Endodermal cell (in vitro differentiated cells): ENCODE measurements at places on chromosomes 2 and 18.

GRCh38 chr2:191262436-191262835 lies 17.2 kb downstream of the MYO1B start:
- DNase-seq = no peak

GRCh38 chr2:146992057-146992456 lies 852.8 kb upstream of the ACVR2A start:
- no peak for DNase-seq

- DNase-seq = peak; percentile 22
Observed at GRCh38 chr2:235762832-235763598, 269.2 kb downstream of the AGAP1 start.

GRCh38 chr18:38081516-38081915 lies 515.9 kb upstream of the CELF4 start:
- DNase-seq = no peak

- DNase-seq = peak; percentile 79
Observed at GRCh38 chr2:219457784-219458369, 23.2 kb downstream of the SPEG start.

GRCh38 chr18:50797142-50797541 lies 22.7 kb downstream of the MRO start:
- no peak for DNase-seq

GRCh38 chr2:156385242-156385641 lies 50.9 kb upstream of the GPD2 start:
- peak; percentile 11 for DNase-seq

DNA sequence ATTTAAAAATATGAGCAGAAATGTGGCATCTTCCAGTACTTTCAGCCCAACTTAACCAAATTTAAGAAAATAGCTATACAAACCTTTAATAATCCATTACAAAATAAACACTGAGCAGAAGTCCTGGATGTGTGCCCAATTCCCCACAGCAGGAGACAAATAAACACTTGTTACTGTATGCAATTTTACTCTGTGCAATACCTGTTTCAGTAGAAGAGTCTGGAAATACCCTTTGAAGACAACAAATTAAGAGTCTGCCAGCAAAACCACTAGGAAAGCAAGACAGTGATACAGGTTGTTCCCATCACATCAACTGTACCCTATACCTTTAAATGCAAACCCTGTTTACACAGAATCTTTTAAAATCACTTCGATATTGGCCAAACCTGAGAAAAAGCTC lies 41.4 kb upstream of the RNU4ATAC start:
- no peak for DNase-seq

GRCh38 chr2:102086150-102086872 lies 56.2 kb upstream of the IL1R1 start:
- DNase-seq = no peak

DNA sequence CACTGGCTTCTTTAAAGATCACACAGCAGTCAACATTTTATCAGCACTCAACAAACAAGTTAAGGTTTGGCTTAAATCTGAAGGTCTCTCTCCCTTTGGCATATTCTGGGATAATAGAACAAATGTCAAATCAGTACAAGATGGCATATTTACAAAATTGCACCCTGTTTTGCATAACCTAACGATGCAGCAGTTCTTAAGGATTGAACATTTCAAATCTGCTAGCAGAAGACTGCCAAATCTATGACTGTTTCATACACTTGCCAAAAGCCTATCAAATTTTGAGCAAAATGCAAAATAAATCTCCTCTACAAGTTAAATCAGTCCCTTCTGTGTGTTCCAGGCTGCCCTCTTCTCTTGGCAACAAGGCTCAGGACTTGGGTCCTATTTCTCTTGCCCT lies 73.6 kb downstream of the DPP4 start:
- no peak for DNase-seq

GRCh38 chr2:109129921-109130722 lies 1.1 kb downstream of the SH3RF3 start:
- DNase-seq = peak; percentile 66

- no peak for DNase-seq
Observed at GRCh38 chr18:64017870-64018269, 48.0 kb downstream of the SERPINB8 start.

GRCh38 chr18:51543658-51544155 lies 346.2 kb upstream of the MEX3C start:
- DNase-seq = no peak

DNA sequence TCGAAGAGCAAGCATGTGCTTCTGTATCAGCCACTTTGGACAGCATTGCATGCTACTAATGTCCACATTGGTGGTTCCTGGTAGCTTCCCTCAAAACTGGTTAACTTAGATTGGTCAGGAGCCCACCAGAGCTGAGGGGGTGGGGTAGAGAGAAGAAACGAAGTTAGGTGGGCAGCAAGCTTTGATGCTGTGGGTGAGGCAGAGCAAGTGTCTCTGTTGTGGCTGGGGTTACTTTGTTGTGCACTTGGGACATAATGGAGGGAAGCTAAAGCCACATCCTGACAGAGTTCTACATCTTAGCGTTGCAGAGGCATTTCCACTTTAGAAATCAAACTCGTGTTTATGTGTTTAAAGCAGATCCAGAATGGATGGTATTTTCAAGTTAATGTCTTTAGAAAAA lies 82.7 kb downstream of the FAM168B start:
- DNase-seq = peak; percentile 11

DNA sequence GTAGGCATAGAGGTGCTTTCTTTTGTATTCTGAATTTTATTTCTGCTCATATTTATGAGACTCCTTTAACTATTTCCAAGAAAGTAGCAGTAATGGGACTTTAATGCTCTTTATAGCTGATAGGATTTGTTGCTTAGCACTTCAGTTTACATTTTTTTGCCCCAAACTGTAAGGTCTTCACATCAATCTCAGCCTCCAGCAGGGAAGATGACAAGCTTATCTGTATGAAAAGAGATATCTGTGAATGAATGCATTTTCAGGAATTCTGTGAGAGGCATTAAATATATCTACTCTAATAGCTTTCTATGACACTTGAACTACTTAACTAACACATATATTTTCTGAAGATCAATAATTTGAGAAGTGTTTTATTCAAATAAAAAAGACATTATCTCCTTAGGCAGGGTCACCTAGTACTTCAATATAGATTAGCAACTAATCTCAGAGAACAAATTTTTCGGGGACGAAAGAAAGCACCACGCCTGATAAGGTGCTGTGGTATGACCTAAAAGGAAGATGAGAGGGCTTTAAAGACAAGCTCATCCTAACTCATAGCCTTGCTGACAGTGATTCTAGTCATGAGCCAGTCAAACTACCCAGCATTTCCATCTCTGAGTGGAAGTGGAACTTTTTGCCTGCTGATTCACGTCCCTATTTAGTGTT lies 766.1 kb upstream of the CNTNAP5 start:
- DNase-seq = no peak

DNA sequence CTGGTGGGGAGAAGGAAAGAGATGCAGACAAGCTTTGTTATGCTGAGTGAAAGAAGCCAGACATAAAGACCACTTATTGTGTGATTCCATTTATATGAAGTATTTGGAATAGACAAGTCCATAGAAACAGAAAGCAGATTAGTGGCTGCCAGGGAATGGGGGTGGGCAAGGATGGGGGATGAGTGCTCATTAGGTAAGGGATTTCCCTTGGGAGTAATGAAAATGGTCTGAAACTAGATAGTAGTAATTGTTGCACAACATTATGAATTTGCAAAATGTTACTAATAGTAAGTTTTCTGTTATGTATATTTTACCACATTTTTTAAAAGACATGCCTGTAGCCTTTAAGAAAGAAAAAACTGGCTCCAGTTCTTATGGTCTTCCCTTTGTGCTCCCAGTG lies 154.9 kb downstream of the LNPK start:
- DNase-seq = no peak

DNA sequence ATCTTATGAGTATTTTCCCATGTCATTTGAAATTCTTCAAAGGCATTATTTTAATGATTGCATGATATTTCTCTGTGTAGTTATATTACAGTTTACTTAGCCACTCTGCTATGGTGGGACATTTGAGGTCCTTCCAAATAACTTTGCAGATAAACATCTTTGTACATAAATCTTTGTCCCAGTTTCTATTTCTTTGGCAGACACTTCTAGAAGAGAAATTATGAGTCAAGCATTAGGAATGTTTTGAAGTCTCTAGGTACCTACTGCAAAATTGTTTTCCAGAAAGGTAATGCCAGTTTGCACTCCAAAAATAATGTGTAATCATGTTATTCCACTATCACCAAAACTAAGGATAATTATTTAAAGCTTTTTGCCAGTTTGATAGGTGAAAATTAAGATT lies 149.7 kb downstream of the EN1 start:
- no peak for DNase-seq

DNA sequence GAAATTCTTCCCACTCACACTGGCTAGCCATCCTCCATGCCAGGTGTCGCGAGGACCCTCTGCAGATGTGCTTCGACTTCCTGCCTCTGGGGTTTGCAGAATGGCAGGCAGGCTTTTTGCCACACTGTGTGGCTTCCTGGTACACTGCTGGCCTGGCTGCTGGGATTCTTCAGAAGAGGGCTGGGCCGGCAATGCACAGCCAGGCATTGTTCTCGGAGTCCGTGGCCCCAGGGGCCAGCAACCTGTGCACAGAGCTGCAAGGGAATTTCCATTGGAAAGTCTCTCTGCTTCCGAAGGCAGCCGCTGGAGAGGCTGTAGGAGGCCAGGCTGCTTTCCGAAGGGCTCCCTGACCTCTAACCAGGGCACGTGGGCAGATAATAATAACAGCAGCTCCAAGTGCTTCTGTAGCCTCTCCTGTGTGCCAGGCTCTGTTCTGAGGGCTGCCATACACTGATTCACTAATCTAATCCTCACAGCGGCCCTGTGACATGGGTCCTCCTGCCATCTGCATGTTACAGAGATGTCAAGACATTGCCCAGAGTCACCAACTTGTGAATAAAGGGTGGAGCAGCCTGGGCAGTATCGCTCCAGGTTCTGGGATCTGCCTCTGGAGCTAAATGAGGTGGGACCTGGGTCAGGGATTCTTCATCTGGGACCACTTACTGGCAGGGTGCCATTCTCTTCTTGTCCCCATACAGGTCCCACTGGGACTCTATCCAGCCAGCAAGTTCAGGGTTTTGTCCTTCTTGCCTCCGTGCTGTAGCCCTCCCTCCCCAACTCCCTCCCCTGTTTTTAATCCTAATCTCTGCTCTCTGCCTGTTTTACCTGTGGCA lies 5.0 kb downstream of the LDLRAD4 start:
- no peak for DNase-seq

DNA sequence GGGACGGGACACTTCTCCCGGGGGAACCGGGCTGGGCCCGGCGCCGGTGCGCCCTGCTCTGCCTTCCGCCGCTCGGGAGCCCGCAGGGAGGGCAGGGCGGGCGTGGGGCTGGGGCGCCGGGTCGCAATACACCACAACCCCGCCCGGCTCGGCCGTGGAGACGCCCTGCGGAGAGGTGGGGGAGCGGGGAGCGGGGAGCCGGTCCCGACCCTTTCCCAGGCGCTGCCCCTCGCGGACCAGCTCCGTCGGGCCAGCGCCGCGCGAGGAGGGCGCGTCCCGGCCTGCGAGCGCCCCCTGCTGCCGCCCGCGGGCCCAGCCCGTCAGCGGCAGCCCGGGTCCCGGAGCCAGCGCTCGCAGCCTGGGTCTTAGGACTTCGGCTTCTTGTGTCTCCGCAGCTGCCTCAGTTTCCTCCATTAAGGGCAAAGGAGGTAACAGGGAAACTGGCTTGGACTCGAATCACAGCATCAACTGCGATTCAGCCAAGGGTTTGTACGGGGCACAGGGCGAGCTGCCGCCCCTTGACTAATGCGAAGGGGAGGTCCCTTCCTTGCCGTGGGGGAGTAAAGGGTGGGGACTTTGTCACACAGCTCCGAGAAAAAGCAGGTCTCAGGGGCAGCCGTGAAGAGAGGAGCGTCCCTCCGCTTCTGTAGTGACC lies 635 bp upstream of the ADRA2B start:
- DNase-seq = peak; percentile 87

DNA sequence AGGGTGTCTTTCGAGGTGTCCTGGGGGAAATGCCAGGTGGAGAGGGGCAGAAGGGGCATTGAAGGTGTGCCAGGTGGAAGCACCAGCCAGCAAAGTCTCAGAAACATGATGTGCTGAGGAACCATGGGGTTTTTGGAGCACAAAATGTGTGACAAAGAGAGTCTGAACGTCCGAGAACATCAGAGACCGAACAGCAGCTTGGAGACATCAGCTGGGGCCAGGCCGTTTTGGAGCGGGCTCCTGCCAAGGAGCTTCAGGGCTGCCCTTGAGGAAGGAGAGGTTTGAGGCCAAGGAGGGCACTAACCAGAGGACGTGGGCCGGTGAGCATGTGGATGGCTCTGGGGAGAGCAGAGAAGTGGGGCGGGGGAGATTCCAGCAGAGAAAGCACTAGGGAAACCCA lies 5.3 kb upstream of the MBP start:
- DNase-seq = no peak

DNA sequence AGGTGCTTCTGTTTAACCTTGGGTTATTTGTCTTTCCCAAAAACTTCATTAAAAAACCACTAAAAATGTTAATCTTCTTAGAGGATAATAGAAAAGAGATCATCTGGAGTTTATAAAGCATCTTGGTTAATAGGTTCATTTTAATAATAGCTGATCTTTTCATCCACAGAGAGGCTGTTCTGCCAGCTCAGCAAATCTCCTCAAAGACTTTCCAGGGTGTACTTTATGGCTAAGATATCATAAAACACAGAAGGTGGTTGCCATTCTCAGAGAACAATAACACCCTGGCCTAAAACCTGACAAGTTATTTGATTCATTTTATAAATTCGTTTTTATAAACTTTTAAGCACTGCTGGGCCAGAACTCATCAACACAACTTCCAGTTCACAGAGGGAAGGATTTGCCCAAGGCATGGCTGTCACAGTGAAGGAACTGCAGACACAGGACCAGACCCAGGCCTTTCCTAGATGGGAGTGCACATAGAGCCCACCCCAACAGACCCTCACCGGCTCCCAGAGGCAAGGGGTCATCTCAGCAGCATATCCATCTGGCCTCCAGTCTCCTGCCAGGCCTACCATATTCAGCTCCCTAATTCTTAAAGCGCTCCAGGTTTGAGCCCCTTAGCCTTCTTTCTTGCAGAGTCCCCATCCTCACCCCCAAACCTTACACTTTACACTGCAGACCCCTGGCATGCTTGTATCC lies 203.4 kb upstream of the RAB6C start:
- DNase-seq = peak; percentile 22

- DNase-seq = no peak
Observed at GRCh38 chr2:44131177-44131576, 37.5 kb upstream of the PPM1B start.

DNA sequence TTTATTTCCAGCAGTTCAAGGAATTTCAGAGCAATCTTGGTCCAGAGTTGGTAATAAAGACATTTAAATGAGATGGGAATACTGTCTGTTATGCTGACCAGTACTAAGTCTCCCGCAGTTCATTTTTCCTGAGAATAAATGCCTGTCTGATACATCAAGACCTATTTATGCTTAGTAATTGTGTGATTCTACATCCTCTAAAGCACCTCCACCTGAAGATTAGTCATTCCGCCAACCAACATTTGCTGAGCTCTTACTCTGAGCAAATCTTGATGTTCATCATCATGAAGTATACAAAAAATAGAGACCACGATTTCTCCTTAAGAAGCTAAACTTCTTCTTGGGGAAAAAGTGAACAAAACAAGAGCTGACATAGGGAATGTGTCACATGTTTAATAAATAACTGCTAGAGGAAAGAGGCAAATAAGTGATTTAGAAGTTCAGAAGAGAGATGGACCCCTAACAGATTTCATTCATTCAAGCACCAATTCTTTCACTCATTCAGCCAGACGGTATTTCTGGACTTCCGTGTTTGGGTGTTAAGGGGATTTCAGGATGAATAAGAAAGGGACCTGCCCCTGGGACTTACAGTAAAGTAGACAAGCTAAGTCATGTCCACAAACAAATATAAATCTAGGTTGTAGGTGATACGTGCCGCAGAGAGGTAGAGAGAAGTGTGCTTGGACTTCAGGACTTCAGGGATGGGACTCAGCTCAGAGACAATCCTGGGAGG lies 34.2 kb upstream of the PPP4R1 start:
- no peak for DNase-seq
